ENCODE measurements at places on chromosomes 11 and 22.
A peak's percentile ranks its signal among the peaks of the same experiment; 100 is the strongest.

- ATAC-seq = no peak
Observed at GRCh38 chr11:112652786-112653390, 308.3 kb upstream of the NCAM1 start.

- peak; percentile 40 for ATAC-seq
Observed at GRCh38 chr11:2305140-2305778, 3.4 kb downstream of the TSPAN32 start.

DNA sequence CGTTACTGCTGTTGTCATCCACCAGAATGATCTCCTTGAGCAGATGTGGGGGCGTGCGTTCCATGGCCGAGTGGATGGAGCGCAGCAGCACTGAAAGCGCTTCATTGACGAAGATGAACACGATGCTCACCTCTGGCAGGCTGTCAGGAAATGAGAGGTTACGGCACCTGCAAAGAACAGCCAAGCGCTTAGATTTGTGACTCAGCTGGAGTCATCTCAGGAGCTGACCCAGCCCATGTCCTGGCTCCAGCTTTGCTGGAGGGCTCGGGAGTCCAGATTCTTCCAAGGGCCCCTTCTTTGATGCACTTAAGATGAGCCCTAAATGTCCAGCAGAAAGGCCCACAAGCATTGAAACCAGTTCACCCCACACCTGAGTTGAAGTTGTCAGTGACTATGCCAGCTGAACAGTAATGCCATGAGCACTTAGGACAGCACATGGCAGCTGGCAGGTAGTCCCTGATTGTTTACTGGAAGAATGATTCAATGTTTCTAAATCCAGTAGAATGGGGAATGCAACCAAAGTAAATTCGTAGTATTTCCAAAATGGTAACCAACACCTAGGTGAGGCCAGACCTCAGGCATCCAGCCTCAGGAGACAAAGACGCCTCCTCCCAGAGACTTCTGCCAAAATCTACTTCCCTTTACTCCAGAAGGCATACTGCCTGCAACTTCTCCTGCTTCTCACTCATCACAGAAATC is 79.7 kb upstream of the CSNK2A3 start:
- ATAC-seq = no peak

- ATAC-seq = no peak
Observed at GRCh38 chr11:11078344-11079086, 220.7 kb upstream of the ZBED5 start.

DNA sequence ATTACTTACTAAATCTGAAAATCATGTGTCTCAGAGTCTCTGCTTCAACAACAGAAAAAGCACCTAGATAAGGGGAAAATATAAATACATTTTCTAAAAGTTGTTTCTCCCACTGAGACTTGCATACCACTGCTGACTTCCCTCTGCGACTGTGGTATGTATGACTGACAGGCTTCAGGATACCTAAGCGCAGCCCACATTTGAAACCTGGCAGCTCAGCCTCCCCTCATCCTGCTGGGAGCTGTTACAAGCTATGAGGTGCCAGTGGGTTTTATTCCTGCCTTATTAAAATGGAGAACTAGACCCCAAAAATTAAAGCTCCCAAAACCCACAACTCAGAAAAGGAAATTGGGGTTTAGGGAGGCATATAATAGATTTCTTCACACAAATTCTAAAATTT is 133.6 kb downstream of the RAB38 start:
- ATAC-seq = no peak

DNA sequence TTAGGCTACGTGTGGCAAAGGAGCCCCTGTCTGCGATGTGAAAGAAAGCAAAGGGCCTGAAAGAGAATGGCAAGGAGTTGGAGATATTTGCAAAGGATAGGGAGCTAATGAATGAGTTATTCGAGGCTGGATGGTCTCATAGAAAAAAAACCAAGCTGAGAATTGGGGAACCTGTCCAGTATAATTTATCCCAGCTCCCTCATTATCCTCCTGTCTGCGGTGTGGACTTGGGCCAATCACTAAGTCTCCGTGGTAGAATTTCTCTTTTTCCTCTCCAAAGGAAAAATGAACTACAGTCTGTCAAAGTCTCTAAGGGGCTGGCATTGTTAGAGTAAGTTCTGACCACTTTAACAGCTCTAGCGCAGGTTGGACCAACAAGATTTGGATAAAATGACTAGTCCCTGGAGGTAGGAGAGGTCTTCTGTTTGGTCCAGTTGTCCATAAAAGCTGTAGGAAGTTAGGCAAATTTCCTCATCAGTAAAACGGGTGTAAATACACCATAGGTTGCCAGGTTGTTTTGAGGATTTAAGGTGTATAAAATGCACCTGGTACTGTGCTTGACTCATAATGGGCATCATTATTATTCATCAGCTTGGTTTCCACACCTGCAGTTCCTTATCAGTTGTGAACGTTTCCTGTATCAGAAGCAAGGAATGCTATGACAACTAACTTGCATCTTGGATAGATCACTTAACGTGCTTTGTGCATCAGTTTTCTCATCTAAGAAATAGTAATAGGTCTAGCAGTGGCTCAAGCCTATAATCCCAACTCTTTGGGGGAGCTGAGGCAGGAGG is 10.3 kb upstream of the CDON start:
- no peak for ATAC-seq

GRCh38 chr11:3802011-3802790 is 4.8 kb upstream of the NUP98 start:
- no peak for ATAC-seq

GRCh38 chr11:131571571-131571970 is 201.2 kb downstream of the NTM start:
- no peak for ATAC-seq

- no peak for ATAC-seq
Observed at GRCh38 chr22:48431014-48431413, 1396.7 kb downstream of the BRD1 start.

DNA sequence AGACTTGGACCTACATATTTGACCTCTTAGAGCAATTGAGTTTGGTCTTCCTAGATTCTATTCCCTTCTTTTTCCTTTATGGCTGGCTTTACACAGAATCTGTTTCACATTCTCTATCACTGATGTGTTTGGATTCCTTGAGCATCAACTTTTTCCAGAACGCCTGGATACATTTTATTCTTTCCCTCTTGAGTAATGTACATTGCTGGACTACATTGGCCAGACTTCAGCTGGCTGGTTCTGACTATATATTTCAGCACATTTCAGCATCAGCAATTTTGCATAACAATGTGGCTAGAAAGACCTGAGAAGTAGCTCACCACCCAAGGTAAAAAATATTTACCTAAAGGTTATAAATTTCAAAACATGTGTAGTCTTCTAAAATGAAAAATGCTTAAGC is 2198.2 kb upstream of the RAG2 start:
- no peak for ATAC-seq

- ATAC-seq = no peak
Observed at GRCh38 chr11:36427876-36428275, 82.2 kb downstream of the TRAF6 start.

GRCh38 chr22:30574997-30575671 is 669 bp upstream of the GAL3ST1 start:
- ATAC-seq = no peak

DNA sequence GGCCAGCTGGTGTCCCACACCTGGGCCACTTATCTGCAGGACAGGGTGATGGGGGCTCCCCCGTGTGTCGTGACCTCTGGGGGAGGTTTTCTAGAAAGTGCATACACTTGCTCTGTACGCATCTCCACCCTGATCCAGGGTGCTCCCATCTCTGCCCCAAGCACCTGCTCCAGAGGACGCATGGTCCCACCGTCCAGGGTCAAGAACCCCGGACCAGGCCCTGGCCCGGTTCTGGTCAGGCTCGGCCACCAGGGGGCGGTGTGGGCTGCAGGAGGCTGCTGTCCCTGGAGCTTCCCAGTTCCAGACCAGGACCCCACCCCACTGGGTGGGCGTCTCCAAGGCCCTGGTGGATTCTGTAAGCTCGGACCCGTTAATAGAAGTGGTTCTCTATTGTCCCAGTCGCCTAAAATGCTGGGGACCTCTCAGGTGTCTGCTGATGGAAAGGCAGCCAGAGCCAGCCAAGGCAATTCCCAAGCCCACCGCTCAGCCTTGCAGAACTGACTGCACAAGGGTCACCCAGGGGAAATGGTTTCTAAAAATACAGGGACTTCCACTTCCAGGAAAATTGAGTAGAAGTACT is 34.7 kb upstream of the SEPTIN5 start:
- ATAC-seq = peak; percentile 44

GRCh38 chr11:120331301-120331996 is 4.8 kb upstream of the ARHGEF12 start:
- no peak for ATAC-seq

- no peak for ATAC-seq
Observed at GRCh38 chr11:46102843-46103242, 18.4 kb downstream of the PHF21A start.

GRCh38 chr11:134052988-134053945 is 15.6 kb upstream of the JAM3 start:
- ATAC-seq = no peak

DNA sequence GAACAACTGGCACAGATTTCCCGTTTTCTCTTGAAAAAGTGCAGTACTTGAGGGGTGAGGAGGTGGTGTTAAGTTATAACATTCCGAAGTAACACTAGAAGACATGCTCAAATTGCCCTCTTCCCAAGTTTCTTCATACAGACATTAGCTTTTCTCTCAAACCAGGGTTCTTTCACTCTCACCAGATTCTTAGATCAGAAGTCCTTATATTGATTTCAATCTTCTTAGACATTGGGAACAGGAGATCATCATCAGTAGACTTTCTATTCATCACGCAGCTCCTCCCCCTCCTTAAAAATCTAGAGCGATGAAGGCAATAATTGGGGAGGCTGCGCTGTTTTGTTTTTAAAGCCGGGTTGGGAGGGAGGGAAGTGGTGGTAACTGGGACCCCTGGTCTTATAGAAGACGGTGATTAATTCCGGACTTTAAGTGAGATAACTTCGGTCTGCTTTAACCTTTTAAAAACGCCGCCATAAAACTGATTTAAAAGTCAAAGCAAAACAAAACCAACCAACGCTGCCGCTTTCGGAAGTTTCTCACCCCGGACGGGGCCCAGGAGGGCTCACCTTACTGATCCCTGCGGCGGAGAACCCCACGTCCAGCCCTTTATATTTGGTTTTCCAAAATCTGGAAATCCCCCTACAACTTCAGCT is 665 bp downstream of the USP28 start:
- ATAC-seq = peak; percentile 64

- ATAC-seq = no peak
Observed at GRCh38 chr11:69873166-69874077, 54.2 kb upstream of the FGF3 start.

DNA sequence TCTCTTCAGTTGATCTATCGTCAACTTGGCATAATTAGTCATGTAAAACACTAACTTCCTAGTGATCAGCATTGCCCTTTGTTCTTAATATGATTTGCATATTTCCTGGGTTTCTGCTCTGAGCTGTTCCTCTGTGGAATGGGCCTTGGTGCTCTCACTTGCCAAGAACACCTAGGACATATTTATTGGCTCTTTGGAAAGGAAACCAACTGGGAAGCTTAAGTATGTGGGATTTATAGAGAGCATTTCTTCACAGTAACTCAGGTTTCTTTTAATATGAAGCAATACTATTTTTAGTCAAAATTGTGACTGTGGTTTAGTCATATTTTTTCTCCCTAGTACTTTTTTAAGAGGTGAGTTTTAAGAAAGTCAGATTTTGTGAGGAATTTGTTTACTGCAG is 28.8 kb downstream of the FAT3 start:
- no peak for ATAC-seq

DNA sequence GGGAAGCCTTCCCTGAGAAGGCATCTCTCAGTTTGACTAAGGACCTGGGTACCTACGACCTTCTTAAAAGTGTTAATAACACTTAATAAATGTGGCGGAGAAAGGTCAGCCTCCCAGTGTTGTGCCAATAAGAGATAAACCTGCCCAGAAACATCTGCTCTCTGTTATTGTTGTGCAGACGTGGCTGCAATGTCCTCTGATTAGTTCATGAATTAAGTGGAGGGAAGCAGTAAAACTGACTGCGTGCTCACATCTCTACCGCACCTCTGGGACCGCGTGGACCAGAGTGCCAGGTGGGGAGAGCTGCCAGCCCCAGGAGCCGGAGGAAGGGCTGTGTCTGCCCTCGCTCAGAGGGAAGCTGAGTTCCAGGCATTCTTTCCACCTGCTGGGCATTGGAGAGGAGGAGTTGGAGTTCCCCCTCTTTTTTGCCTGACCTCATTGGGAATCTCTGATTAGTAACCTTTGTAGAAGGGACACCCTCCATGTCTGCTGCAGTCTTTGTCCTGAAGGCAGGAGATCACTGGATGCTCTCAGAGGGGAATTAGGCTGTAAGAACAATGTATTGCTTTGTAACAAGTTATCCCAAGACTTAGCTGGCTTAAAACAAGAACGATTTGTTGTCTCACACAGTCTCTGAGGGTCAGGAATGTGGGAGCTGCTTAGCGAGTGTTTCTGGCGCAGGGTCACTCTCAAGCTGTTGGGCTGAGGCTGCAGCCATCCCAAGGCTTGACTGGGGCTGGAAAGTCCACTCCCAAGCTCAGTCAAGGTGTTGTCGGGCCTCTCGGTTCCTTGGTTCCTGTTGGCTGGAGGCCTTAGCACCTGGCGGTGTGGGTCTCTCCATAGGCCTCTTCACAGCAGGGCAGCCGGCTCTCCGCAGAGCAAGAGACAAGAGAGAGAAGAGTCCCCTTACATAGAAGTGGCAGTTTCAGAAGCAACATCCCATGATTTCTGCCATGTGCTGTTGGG is 247.6 kb upstream of the TBCEL start:
- no peak for ATAC-seq

DNA sequence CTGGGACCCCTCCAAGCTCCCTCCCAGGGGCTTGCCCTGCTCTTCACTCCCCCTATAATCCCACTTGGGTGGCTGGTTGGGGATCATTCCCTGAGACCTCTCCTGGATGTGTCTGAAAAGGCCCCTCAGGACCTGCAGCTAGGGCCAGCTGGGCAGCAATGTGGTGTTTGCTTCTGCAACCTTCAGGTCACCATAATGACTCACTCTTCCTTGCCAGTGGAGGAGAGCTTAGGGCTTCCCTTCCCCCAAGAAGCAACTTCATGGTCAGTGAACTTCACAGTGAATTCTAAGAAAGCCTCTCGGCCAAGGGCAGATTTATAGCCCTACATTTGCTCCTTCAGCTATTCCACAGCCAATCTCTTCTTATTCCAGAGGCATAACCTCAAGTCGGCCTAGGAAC is 45.1 kb upstream of the TSPAN18 start:
- peak; percentile 31 for ATAC-seq

GRCh38 chr22:22935546-22936157 is 48.0 kb downstream of the IGLL5 start:
- ATAC-seq = peak; percentile 82

GRCh38 chr22:46444390-46444854 is 93.0 kb downstream of the CELSR1 start:
- no peak for ATAC-seq

- no peak for ATAC-seq
Observed at GRCh38 chr11:87425943-87426342, 388.2 kb downstream of the TMEM135 start.

GRCh38 chr22:36281781-36282327 is 28.9 kb downstream of the APOL1 start:
- ATAC-seq = no peak
